ENCODE measurements at places on chromosomes 5 and 9. TPM values are rescaled to one million over a fixed set of nuclear protein-coding genes. Genes with fewer than 3 reads are reported as not detected.

The SLC45A2 gene
- 0.09 TPM for total RNA-seq

The ARSI gene
- total RNA-seq = 2.1 TPM

The PDE6A gene
- not detected for total RNA-seq

The IL5 gene
- not detected for total RNA-seq

The CANX gene
- total RNA-seq = 645 TPM

The NSG2 gene
- total RNA-seq = not detected

The PRRC2B gene
- 162 TPM for total RNA-seq

The RPL12 gene
- 511 TPM for total RNA-seq

The ZNF658 gene
- total RNA-seq = 2.2 TPM

The CKMT2 gene
- not detected for total RNA-seq

The BTNL8 gene
- total RNA-seq = not detected

The FLT4 gene
- total RNA-seq = not detected

The ZFP62 gene
- 19.4 TPM for total RNA-seq

The C5orf34 gene
- total RNA-seq = 10.4 TPM

All from fibroblast of the aortic adventitia (primary cell).